ENCODE measurements at places on chromosomes 1 and 21.

DNA sequence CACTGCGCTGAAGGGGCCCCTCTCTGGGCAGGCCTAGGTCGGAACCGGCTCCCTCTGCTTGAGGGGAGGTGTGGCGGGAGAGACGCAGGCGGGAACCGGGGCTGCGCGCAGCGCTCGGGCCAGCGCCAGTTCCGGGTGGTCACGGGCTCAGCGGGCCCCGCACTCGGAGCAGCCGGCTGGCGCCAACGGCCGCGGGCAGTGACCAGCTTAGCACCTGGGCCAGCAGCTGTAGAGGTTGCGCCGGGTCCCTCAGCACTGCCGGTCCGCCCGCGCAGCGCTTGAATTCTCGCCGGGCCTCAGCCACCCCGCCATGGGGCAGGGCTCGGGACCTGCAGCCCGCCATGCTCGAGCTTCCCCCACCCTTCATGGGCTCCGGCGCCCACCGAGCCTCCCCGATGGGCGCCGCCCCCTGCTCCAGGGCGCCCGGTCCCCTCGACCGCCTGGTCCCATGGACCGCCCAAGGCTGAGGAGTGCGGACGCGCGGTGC, 254.6 kb downstream of the COL11A1 start:
- H3K27ac ChIP-seq: no peak overlapping the region
- H3K4me1 ChIP-seq: no peaks in the 10 kb centered on the region
- no peaks in the 10 kb centered on the region for H3K36me3 ChIP-seq
- DNase-seq: no peak

DNA sequence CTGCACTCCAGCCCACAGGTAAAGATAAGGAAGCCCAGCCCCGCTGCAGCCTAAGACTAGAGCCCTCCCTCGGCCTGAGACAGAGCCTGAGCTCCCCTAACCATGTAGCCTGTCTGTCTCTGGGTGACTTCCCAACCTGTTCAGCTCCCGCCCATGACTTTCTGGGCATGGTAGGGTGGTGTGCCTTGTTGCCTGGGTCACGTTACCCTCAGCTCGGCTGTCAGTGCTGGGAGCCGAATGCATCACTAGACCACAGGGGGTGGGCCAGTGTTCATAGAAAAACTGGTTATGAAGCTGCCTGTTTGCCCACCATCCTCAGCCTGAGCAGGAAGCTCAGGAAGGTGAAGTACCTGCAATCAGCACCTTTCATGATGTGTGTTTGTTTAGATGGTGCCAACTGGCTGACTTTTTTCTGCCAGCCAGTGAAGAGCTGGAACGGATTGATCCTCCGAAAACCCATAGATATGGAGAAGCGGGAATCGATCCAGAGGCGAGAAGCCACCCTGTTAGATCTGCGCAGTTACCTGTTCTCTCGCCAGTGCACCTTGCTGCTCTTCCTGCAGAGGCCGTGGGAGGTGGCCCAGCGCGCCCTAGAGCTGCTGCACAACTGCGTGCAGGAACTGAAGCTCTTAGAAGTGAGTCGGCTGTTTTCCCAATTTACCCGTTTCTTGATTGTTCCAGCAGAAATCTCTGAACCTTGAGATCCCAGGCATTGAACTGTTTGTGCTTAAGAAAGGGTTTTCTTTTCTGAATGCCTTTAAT, 43.9 kb upstream of the PWP2 start:
- peak overlapping the region; percentile 64 for H3K27ac ChIP-seq
- H3K27me3 ChIP-seq: no peaks in the 10 kb centered on the region
- DNase-seq: no peak
- H3K36me3 ChIP-seq: peaks cover 81% of the 10 kb centered on the region
- peaks cover 59% of the 10 kb centered on the region for H3K4me1 ChIP-seq

DNA sequence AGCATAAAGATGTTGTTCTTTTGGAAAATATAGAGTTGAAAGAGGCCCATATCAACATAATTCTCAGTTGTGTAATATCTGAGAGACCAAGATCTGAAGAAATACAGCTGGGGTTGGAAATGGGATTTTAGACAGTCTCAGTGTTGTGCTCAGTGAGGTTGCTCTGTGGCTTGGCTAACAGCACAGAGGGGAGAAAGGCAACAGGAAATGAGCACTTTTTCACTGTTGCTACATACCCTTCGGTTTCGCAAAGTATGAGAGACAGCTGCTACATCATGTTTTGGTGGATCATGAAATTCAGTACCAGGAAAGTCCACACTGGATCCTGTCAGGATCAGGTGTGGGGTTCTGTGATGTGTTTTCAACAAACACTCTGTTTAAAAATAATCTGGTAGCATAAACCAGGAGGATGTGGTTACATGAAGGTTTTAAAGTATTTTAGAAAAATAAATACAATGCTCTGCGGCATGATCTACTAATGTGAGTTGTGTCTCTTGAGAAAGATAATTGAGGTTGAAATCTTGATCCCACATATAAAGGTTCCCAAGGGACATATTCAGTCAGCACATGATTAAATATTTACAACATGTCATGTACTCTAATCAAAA, 7.0 kb upstream of the GPR88 start:
- H3K27me3 ChIP-seq: peaks cover under 1% of the 10 kb centered on the region
- DNase-seq: no peak
- H3K27ac ChIP-seq: peak overlapping the region; percentile 52
- H3K4me3 ChIP-seq: no peak overlapping the region

GRCh38 chr1:5640845-5641244, 351.4 kb downstream of the NPHP4 start:
- no peak for DNase-seq
- H3K27ac ChIP-seq: no peak overlapping the region
- peaks cover 39% of the 10 kb centered on the region for H3K27me3 ChIP-seq
- no peak overlapping the region for H3K4me3 ChIP-seq
- no peaks in the 10 kb centered on the region for H3K36me3 ChIP-seq

GRCh38 chr1:59499943-59500569, 203.2 kb downstream of the FGGY start:
- no peaks in the 10 kb centered on the region for H3K4me1 ChIP-seq
- no peak overlapping the region for H3K27ac ChIP-seq

DNA sequence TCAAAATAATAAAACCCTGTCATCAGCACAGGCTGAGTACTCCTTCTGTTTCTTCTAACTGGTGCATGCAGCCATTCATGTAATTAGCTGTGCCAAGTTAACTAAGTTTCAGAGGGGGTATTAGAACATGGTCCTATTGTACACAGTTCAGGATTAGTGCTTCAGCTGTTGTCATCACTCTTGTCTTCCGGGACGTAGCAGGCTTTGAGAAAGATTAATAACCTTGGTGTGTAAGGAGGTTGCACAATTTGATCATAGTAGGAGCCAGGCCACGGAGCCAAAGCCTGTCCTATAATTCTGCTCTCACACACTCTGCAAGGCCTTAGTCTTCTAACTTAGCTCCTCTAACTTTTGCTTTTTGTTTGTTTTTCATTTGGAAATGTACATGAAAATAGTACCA, 44.7 kb downstream of the PTGFRN start:
- H3K36me3 ChIP-seq: no peaks in the 10 kb centered on the region
- no peak overlapping the region for H3K27ac ChIP-seq
- H3K27me3 ChIP-seq: no peaks in the 10 kb centered on the region
- H3K4me3 ChIP-seq: no peak overlapping the region
- no peaks in the 10 kb centered on the region for H3K4me1 ChIP-seq

DNA sequence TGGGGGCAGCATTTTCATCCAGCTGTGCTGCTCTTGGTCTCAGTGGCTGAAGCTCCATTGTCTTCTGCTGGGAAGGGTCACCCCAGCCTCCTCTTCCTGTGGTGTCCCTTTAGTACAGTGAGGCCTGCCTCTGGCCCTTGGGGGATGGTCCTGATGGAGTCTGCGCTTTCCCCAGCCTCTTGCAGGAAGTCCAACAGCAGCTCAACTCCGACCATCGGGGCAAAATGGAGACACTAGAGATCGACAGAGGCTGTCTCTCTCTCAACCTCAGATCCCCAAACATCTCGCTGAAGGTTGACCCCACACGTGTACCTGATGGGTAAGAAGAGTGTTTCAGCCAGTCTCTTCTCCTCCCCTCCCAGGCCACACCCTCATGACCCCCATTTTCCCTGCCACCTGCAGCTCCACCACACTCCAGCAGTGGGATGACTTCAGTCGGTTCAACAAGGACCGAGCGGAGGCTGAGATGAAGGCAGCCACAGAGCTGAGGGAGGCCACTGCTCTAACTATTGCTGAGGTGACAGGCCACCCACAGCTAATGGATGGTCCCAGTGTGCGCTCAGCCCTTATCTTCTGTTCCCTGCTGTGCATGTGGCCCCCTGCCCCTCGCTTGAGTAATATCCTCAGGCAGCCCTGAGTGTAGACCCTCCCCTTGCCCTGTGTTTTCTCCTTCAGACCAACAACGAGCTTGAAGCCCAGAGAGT, 2.0 kb upstream of the ADPRS start:
- no peak overlapping the region for H3K4me3 ChIP-seq
- peaks cover 38% of the 10 kb centered on the region for H3K27me3 ChIP-seq
- H3K36me3 ChIP-seq: peaks cover 19% of the 10 kb centered on the region
- no peak for DNase-seq

DNA sequence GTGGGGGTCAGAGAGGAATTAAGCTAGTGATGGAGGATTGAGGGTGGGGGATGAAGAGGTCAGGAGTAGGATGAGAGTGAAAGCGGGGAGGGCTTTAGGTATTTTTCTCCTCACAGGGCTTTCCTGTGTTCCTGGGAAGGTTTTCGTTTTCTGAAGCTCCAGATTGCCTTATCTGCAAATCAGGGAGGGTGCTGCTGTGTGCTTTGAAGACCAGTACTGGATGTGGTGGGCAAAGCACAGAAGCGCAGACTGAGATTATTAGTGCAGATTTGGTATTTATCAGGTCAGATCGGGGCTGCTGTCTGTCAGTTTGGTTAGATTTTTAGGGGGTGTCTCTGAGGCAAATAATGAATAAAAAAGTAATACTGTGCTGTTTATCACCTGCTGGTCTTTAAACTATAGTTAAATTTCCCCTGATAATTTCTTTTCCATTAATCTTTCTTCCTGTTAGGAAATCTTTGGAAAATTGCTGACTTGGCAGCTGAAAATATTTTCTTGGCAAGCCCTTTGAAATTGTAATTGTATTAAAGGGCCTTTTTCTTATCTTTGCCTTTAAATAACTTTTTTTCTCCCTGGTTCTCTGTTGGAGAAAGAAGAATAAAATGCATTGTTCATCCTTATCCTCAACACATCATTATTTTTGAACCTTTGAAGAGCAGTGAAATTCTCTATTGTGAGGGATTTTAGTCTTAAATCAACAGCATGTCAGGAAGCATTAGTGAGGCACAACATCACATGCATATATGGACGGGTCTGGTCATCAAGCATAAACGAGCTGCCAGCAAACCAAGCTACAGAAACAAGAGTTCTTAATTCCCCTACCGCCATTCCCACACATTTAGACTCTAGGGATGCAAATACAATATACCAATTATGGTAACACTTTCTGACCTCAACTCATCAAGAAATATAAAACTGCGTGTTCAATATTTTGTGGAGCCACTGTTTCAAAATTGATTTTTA, 139.6 kb downstream of the S1PR1 start:
- no peaks in the 10 kb centered on the region for H3K36me3 ChIP-seq
- H3K27ac ChIP-seq: no peak overlapping the region
- H3K4me1 ChIP-seq: peaks cover 10% of the 10 kb centered on the region
- H3K27me3 ChIP-seq: no peaks in the 10 kb centered on the region
- no peak for DNase-seq

DNA sequence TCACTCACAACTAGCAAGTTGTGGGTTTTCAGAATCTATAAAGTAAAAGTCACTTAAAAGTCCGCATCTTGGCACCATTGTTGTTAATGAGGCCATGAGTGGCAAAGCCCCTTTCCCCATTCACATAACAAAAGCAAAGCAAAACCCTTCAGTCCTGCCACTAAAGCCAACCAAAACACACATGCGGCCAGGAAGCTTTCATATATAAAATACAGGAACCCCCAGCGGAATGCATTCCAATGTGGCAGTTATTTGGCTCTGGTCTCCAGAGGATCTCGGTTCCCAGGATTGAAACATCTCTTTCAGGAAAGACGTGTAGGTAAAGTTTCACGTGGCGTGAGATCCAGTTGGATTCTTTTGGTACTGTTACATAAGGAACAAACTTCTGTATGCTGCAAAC, 2.5 kb upstream of the LBR start:
- H3K4me3 ChIP-seq: no peak overlapping the region
- H3K4me1 ChIP-seq: peaks cover 27% of the 10 kb centered on the region
- peaks cover 14% of the 10 kb centered on the region for H3K36me3 ChIP-seq

DNA sequence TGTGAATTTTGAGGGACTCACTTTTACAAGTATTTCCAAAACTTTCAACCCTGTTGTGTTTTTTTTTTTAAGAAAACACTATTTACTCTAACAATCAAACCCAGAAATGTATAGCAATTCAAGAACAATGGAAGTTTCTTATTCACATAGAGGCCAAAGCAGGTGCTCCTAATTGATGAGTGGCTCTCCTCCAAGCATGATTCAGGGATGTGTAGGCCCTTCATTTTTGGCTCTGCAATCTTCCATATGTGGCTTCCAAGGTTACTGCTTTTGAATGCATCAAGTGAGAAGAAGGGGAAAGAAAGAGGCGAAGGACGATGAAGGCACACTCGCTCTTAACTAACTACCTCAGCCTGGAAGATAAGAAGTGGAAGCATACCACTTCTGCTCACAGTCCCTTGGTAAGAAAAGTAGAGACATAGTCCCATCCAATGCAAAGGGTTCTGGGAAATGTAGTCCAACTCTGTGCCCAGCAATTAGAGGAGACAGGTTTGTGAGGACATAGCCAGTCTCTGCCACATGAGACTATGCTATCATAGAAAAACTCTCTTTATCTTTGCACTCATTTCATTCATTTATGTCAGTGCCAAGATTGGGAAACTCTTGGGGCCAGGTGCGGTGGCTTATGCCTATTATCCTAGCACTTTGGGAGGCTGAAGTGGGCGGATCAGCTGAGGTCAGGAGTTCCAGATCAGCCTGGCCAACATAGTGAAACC, 46.0 kb downstream of the OPTC start:
- H3K27me3 ChIP-seq: no peaks in the 10 kb centered on the region
- no peak for DNase-seq
- H3K36me3 ChIP-seq: no peaks in the 10 kb centered on the region
- H3K4me1 ChIP-seq: no peaks in the 10 kb centered on the region
